ENCODE measurements at places on chromosomes 3 and 15.

GRCh38 chr3:175338775-175339535, 479.8 kb downstream of the NAALADL2 start:
- DNase-seq, result no peak

DNA sequence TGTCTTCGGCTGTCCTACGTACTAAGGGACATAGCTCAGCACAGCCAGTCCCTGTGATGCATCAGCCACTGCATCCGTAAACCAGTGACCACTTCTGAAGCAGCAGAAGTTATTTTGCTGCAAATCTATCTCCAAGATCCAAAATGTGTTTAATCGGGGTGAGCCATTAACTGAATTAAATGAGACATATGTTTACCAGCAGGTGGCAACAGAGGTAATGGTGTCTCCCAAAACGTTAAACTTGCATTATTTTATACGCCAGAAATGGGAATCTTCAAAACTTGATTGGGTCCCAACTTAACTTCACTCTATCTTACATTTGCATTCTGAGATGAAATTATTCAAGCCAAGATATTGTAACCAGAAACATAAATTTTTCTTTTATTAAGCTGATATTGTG, 75.3 kb upstream of the BOC start:
- no peak for DNase-seq

- DNase-seq, result no peak
These were observed 109.1 kb upstream of the BCHE start for GRCh38 chr3:165946360-165946759.

- DNase-seq, result no peak
These were observed 1216.9 kb upstream of the GBE1 start for GRCh38 chr3:82978368-82978767.

- no peak for DNase-seq
These were observed 186.5 kb upstream of the ONECUT1 start for GRCh38 chr15:52976516-52977075.

- DNase-seq, result no peak
These were observed 259.8 kb downstream of the FAM43A start for GRCh38 chr3:194945508-194945907.
